Esophagus muscularis mucosa (tissue), 4 donors: ENCODE measurements at places on chromosomes 6 and 20. TPM values are rescaled to one million over a fixed set of nuclear protein-coding genes. Genes with fewer than 3 reads are reported as not detected.
A peak's percentile ranks its signal among the peaks of the same experiment; 100 is the strongest.

DNA sequence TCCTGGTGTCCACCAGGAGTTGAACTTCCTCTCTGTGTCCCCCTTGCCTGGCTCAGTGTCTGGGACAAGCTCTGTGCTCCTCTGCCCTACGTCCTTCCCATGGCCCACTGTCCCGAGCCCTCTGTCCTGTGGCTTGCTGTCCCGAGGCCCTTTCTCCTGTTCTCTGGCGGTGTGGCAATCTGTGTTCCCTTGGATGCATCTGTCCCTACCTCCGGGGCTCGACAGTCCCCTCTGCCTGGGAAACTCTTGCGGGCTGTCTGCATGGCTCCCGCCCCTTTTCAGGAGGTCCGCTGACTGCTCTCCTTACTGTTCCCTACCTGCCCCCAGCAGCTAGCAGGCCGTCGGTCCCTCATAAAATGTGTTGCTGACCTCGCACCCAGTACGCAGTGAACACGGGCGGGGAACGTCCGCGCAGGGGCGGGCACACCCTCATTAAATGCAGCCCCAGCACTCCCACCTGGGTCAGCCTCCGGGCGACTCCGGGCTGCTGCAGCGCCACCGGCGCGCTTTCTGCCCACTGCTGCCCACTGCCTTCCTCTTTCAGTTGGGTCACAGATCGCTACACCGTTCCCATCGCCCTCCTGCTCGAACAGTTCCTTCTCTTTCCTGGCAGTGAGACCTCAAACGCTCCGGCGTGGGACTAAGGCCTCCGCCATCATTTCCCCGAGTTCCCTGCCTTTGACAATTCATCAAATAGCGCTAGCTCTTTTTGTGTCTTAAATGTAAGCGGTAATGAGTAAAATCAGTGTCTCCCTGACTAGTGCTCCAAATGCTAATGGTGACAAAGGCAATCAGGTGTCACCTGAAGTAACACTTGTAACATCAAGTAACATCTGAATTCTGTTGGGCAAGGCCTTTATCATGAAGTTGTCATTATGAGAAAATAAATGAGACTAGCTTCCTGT lies 60.5 kb downstream of the RSPH3 start:
- no peak for DNase-seq

- DNase-seq: no peak
Measured at GRCh38 chr20:35992713-35993335, 24.4 kb downstream of the CNBD2 start.

- no peak for DNase-seq
Measured at GRCh38 chr6:158780988-158781691, 38.0 kb downstream of the EZR start.

The CST7 gene
- 1.2 TPM for total RNA-seq

The WFDC5 gene
- total RNA-seq: not detected

The MRPL18 gene
- total RNA-seq: 65.7 TPM

GRCh38 chr6:145681965-145682364 lies 53.4 kb downstream of the EPM2A start:
- no peak for DNase-seq

DNA sequence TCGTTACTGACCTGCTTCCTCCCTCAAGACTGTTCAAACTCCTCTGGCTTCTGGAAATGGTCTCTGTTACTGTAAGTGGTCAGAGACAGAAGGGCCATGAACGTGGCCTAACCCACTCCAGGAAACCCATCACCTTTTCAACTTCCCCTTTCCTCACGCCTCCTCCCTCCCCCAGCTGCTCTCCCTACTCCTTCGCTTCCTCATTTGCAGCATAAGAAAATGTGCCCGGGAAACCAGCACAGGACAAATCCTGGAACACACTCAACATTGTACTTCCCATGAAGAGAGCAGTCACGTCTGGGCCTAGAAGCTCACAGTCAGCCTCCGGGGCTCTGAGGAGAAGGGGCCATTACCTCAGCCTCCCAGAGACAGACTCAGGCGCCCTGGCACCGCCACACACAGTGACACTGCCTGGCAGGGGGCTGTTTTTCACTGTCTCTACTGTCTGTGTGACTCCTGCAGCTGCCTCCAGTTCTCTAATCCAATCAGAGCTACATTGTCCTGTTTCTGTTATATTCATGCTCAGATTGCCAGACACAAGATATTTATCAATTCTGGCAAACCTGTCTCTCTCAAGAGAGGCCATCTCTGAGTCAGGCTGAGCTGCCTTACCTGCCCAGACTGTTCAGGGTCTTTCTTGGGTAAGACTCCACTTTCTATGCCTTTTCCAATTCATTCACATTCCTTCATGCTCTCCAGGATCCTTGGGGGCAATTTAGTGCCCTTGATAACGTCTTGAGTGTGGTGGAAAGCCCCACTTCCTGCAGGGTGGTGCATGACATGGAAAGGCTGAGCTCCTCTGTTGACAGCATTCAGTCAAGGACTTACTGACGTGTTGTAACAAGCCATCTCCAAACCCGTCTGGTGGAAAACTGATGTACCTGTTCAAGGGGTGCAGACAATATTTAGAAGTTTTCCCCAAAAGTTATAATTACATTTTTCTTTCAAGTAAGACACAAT lies 242.2 kb downstream of the HIVEP2 start:
- peak; percentile 70 for DNase-seq

- DNase-seq: no peak
Measured at GRCh38 chr20:11752336-11752735, 165.4 kb upstream of the BTBD3 start.

DNA sequence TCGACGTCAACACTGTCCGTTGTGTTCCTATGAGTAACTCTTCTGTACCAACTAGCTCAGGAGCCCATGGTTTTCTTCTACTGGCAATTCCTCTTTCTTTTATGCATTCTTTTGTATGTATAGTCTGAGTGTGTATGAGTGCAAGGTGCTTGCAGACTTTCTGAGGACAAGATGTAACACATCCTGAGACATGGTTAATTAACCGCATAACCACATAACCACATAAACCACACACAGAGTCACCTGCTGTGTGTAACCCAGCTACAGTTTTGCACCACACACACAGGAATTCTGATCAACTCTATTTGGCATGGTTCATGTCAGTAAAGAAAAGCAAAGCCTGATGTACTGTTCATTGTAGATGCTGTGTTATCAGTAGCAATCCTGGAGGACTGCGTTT lies 98.6 kb downstream of the DACT2 start:
- no peak for DNase-seq

- no peak for DNase-seq
Measured at GRCh38 chr6:65004283-65004682, 702.7 kb downstream of the EYS start.

DNA sequence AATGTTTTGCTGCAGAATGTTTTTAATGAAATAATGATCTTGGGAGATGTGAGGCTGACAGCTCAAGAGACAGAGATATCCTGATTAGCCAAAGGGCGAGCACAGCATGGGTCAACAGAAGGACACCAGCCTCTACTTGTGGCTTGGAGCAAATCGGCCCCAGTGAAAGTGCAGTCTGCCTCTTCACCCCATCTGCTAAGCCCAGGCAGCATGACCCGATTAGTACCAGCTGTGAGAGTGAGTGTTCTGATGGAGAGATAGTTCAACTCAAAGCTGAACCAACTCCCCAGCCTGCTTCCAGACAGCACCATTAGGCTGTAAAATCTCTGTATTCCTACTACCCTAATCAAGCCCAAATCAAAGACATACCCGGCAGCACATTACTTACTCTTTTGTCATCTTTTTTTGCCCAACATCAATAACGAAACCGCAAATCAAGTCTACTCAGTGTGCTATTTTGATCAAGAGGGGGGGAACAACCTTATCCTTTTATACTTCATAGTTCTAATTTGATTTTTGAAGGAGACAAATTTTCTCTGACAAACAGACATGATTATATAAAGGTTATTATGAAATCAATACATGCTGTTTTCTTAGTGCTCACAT lies 514.1 kb upstream of the NRSN1 start:
- no peak for DNase-seq

- DNase-seq: no peak
Measured at GRCh38 chr6:121823437-121823851, 388.0 kb downstream of the GJA1 start.
